Islet precursor cell (in vitro differentiated cells): ENCODE measurements at places on chromosomes 5 and 9.

GRCh38 chr5:81305785-81306184 lies 4.4 kb downstream of the ZCCHC9 start:
- DNase-seq, result no peak

GRCh38 chr9:35348109-35348508 lies 141.8 kb upstream of the RUSC2 start:
- no peak for DNase-seq

- DNase-seq, result no peak
These were observed 40.5 kb upstream of the LRRC14B start for GRCh38 chr5:150746-151145.

- DNase-seq, result peak; percentile 90
These were observed 96.8 kb downstream of the ANKRD18B start for GRCh38 chr9:33620738-33621439.

- no peak for DNase-seq
These were observed 10.0 kb downstream of the TCF7 start for GRCh38 chr5:134124289-134125038.

DNA sequence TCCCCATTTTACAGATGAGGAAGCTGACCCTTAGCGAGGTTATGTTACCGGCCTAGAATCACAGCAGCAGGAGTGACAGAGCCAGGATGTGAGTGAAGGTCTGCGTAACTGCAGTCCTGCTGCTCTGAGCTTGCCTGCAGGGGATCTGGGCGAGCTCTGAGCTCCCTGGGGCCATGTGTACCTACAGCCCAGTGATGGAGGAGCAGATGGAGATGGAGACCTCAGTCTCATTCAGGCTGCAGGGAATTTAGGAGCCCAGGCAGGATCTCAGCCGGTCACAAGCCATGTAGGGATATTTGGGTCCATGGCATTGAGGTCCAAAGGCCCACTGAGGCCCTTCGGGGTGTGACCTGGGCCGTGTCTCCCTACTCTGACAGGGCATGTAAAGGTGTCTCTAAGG lies 170.6 kb downstream of the CACNA1B start:
- DNase-seq, result peak; percentile 35

- DNase-seq, result no peak
These were observed 49.2 kb downstream of the ANXA1 start for GRCh38 chr9:73200694-73201452.

DNA sequence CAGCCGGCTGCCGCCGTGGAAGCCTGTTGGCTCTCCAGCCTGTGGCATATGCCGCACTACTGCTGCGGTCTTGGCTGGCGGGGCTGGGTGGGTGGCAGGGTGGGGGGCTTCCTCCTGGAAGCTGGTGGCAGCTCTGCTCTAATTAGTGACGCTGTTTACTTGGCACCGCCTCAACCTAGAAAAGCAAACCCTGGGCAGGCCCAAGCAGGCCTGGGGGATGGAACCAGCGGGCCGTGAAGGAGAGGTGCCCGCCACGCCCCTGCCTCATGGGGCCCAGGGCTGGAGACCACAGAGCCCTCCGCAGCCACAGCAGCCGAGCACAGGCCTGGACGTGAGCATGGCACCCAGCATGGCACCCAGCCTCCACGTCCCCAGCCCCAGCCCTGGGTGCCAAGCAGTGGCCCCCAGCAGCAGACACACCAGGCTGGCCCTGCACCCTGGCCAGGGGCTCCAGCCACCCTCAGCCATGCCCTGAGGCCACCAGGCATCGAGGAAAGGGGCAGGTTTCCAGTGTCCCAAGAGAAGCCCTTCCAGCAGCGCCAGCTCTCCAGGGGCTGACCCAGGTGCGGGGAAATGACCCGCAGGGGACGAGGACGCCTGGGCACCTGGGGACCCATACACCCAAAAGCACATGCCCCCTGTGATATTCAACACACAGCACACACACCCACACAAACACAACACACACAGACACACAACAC lies 5.4 kb upstream of the CCDC187 start:
- DNase-seq, result no peak

DNA sequence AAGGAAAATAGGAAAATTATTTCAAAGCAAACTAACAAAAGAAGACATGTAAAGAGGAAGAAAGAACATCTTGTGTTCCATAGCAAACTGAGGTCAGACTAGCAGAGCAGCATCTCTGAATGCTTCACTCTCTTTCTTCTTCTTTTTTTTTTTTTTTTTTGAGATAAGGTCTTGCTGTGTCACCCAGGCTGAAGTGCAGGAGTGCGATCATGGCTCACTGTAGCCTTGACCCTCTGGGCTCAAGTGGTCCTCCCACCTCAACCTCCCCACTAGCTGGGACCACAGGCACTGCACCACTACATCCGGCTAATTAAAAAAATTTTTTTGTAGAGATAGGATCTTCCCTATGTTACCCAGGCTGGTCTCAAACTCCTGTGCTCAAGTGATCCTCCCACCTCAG lies 36.6 kb downstream of the MELK start:
- no peak for DNase-seq

DNA sequence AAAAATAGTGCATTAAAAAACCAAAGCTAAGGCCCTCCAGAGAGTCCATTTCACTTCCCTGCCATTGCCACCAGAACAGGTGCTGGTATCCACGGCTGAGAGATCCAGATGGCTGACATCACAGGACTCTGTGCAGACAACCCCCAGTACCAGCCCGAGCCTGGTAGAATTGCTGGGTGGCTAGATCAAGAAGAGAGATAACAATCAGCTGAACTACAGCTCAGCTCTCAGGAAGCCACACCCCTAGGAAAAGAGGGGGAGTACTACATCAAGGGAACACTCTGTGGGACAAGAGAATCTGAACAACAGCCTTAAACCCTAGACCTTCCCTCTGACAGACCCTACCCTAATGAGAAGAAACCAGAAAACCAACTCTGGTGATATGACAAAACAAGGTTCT lies 73.8 kb upstream of the SLIT3 start:
- DNase-seq, result peak; percentile 72

- DNase-seq, result no peak
These were observed 73.7 kb upstream of the STK32A start for GRCh38 chr5:147160902-147161700.

DNA sequence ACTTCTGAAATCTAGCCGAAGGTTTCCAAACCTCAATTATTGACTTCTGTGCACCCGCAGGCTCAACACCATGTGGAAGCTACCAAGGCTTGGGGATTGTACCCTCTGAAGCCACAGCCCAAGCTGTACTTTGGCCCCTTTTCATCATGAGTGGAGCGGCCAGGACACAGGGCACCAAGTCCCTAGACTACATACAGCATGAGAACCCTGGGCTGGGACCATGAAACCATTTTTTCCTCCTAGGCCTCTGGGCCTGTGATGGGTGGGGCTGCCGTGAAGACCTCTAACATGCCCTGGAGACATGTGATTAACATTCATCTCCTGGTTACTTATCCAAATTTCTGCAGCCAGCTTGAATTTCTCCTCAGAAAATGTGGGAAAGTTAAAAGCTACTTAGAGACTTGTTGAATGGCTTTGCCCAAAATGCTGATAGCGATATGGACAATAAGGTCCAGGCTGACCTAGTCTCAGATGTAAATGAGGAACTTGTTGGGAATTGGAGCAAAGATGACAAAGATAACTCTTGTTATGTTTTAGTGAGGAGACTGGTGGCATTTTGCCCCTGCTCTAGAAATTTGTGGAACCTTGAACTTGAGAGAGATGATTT lies 34.1 kb upstream of the CPLANE1 start:
- DNase-seq, result no peak

- DNase-seq, result no peak
These were observed 29.8 kb upstream of the CLPTM1L start for GRCh38 chr5:1374679-1375055.

GRCh38 chr5:89584339-89584956 lies 701.5 kb upstream of the MEF2C start:
- no peak for DNase-seq

DNA sequence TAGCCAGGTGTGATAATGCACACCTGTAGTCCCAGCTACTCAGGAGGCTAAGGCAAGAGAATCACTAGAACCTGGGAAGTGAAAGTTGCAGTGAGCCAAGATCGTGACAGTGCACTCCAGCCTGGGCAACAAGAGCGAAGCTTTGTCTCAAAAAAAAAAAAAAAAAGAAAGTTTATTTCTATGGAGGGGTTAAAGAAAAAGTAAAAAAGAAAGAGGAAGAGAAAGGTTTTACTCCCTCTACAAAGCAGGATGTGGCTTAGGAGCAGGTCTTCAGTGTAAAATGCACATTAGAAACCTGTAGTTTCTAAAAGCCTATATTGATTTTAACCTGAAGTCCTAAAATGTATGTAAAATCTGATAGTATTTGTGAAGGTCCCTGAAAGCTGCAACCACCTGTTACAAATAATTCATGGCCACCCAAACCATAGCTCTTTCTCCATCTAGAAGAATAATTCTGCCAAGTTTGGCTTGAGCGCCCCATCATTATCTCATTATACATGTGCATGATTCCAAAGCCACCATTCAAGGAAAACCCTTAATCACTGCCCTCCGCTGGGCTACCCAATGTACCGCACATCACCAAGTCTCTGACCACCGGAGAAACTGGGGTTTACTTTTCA lies 3.4 kb downstream of the FNBP1 start:
- no peak for DNase-seq

DNA sequence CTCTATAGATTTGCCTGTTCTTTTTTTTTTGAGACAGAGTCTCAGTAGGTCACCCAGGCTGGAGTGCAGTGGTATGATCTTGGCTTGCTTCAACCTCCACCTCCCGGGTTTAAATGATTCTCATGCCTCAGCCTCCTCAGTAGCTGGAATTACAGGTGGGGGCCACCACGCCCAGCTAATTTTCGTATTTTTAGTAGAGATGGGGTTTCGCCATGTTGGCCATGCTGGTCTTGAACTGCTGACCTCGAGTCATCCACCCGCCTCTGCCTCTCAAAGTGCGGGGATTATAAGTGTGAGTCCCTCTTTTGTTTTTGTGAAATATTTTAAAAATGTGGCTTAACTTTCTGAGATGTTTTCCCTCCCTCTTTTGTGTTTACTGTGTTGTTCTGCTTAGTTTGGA lies 29.2 kb downstream of the HSPA4 start:
- no peak for DNase-seq

DNA sequence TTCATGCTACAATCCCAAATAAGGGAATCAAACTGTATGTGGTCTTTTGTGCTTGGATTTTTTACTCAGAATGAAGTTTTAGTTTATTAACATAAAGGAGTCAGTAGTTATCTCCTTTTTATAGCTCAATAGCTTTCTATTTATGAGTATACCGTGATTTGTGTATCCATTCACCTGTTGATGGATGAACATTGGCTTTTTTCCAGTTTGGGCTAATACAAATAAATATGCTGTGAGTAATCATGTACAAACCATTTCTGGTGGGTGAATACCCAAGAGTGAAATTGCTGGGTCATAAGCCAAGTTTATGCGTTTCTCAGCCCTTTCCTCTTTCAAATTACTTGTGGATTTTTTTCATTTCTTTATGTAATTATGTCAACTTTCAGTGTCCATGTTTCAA lies 395.3 kb downstream of the OSTF1 start:
- DNase-seq, result no peak

DNA sequence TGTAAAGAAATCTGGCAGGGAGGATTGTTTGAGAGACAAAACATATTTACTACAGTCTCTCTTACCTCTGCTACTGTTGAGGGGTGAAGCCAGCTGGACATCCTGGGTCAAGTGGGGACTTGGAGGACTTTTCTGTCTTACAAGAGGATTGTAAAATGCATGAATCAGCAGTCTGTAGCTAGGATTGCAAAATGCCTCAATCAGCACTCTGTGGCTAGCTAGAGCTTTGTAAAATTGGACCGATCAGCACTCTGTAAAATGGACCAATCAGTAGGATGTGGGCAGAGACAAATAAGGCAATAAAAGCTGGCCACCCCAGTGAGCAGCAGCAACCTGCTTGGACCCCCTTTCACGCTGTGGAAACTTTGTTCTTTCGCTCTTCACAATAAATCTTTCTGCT lies 995.8 kb upstream of the CDH6 start:
- DNase-seq, result no peak

- no peak for DNase-seq
These were observed 24.0 kb upstream of the F2RL1 start for GRCh38 chr5:76794871-76795270.

DNA sequence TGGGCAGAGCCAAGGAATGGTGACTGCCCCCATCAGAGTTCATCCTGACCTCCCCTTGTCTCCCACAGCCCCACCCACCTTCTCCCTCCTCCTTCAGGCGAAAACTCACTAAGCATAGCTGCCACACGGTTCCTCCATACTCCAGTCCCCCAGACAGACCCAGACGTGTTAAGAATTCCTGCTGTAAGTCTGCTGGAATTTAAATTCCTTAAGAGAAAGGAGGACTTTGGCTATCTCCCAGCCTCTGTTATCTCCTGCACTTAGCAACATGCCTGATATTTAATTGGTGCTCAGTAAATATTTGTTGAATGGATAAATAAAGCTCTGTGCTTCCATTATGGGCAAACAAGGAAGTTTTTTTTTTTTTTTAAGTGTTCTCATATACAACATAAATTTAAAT lies 213.7 kb downstream of the RFK start:
- DNase-seq, result peak; percentile 92

- DNase-seq, result peak; percentile 34
These were observed 134.9 kb downstream of the GABBR2 start for GRCh38 chr9:98573749-98574278.

DNA sequence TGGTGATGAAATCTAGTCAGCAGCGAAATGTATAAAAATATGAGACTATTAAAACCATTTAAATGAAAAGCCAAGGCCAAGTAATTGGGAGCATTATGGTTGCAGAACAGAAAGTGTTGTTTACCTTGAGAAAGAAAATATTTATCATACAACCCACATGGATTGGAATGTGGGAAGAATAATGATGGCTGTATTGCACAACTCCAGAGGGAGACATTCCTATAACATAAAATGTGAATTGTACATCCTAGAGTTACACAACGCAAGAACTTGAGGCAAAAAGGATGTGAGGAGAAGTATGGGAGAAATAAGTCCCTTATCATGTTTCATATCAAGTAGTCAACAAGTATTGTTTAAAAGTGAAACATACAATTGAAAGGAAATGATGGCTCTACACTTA lies 1014.0 kb upstream of the SEMA6A start:
- no peak for DNase-seq

DNA sequence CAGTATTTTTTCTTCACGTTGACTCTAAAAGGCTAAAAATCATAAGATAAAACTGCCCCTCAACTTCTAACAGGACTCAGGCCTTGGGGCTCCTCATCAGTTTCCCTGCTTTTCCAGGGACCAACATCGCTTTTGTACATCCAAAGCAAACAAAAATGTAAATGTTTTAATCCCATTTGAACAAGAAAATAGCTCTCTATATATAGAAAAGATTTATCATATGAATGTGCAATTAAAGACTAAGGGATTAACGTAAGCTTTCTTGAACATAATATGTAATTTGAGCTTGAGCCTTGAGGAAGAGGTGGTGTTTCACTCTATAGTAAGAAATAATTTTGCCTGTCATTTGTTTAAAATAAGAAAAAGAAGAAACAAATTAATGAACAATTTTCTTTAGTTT lies 547.2 kb upstream of the ACO1 start:
- no peak for DNase-seq

GRCh38 chr5:3375586-3376311 lies 219.9 kb upstream of the IRX1 start:
- no peak for DNase-seq
